ENCODE measurements at places on chromosomes 12 and 14.

GRCh38 chr14:76109087-76109880 is 42.4 kb upstream of the GPATCH2L start:
- peak; percentile 18 for ATAC-seq

- ATAC-seq = no peak
Measured at GRCh38 chr12:76366163-76366562, 17.9 kb upstream of the BBS10 start.

GRCh38 chr14:24971255-24971654 is 78.7 kb downstream of the STXBP6 start:
- ATAC-seq = no peak

DNA sequence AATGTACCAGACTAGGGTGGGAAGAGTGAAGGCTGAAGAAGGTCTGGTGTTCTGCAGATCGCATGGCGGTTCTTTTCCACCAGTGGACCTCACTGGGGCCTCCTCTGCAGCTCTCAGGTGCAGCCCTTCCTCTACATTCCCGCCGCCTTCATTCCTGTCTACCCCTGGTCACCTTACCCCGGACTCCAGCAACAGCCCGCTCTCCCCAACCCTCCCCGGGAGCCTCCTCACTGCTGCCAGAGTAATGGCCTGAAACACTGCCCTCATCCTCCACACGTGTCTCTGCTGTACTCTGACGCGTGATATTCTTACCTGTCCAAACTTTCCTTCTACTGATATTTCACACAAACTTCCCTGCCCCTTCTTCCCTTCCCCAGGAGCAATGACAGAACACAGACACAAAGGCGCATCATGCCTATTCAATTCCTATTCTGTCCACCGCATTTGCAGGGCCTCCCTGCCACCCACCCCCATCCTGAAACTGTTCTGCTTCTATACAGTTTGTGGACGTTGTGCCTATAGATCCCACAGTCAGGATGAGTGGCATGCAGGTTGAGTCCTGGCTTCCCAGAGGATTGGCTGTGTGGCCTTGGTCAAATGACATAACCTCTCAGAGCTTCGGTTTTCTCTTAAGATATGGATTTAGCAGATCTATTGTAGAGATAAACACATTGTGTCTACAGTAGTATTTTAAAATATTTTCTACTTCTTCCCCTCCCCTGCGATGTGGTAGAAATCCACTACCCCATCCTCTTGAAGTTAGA is 1.7 kb upstream of the NUAK1 start:
- ATAC-seq = no peak

GRCh38 chr12:45425426-45425825 is 209.5 kb downstream of the ANO6 start:
- ATAC-seq = peak; percentile 54

GRCh38 chr12:4496145-4496838 is 42.4 kb upstream of the RAD51AP1 start:
- no peak for ATAC-seq

- peak; percentile 13 for ATAC-seq
Measured at GRCh38 chr12:27330846-27331245, 1.8 kb upstream of the BMAL2 start.

DNA sequence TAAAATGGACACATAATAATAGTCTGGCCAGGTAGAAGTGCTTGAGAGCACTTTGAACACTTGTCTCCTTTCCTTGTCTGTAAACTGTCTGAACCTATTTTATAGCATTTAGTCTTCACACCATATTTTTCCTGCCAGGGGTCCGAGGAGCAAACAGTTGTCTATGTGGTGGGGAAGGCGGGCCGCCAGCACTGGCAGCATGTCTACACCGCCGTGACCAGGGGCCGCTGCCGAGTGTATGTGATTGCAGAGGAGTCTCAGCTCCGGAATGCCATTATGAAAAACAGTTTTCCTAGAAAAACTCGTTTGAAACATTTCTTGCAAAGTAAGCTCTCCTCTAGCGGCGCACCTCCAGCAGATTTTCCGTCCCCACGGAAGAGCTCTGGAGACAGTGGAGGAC is 28.7 kb downstream of the HELB start:
- no peak for ATAC-seq

DNA sequence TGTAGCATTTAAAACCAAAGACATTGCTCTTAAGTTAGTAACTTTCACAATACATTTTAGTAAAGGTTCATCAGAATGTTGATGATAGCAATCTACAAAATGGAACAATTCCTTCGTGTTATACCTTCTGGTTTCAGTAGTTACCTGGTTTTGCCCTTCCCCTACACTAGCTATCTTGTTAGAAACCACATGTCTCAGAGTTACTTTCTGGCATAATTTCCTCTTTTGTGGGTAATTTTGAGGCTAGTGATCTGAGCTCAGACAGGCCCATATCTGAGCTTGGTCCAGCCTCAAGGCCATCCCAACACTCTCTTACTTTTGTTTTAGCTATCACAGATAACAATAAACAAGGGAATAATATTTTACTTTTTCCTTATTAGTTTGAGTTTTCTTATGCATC is 196.9 kb downstream of the KITLG start:
- ATAC-seq = no peak

- no peak for ATAC-seq
Measured at GRCh38 chr14:22544881-22545420, 44.1 kb downstream of the DAD1 start.

DNA sequence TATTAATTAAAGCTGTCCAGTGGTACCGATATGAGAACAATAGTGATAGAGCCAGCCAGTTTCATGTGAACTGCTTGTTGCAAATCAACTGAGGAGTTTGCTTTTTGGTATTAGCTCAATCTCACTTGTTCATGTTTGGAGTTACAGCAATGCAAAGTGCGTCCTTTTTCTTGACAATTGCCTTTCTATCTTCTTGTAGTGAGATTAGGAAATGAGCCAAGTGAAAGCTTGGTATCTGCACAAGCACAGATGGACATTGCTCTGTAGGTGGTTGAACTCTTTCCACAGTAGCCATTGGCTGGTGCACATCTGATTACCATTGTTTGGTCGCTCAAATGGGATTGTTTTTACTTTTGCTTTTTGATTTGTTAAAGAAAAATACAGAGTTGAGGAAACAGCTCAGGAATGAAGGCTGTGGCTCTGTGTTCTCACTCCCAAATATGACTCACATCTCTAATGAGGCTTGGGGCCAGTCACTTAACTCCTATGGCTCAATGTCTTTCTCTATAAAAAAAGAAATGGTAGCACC is 241.4 kb downstream of the BMP4 start:
- ATAC-seq = no peak

DNA sequence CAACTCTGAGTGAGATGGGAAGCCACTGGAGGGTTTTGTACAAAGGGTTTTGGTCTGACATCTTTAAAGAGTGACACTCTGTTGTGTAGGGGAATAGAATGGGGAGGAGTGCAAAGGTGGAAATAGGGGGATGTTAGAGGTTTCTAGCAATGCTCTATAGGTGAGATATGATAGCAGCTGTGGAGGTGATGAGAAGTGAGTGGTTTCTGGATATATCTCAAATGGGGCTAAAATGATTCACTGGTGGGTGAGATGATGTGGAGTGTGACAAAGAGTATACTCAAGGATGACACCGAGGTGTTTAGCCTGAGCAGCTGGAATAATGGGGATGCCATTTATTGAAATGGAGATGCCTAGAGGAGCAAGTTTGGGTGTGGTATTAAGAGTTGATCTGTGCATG is 426.4 kb downstream of the PCNX1 start:
- ATAC-seq = no peak

- ATAC-seq = no peak
Measured at GRCh38 chr12:42865282-42865681, 275.7 kb upstream of the PRICKLE1 start.
